ENCODE measurements at places on chromosomes 2 and 18.

DNA sequence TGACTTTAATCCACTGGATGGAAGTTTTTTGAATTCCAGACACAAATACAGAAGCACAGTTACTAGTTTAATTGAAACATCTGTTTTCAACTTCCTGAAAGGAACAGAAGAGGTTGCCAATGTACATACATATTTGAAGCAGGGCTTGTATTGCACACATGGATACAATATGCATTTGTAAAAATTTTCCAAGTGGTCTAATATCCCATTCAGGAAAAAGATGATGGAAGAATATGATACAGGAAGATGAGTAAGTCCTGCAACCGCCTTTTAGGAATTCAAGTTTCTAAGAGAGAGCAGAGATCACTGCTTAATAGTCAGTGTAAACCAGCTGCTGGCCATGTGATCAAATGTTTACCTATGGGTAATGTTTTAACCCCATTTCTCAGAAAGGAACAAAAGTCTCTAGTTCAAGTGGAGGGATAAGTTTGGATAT, 265.4 kb downstream of the TRIB2 start:
- no peak for DNase-seq

GRCh38 chr2:46146866-46147502, 150.2 kb upstream of the EPAS1 start:
- DNase-seq, result no peak

DNA sequence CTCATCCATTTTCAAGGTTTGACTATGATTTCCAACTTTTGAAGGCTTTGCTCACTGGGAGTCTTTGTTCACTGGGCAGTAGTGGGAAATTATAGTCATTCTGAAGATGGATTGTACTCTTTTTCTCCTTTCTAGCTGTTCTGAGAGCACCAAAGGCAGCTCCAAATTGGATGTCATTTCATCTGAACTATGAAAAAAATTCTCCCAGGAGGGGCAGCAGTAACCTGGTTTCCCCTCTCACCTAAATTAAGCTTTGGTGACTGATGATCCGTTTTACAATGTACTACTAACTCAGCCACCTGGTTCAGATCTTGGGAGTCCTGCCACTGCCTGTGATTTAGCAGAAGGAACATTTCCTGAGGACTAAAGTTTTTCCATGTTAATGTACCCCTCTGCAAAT, 17.6 kb downstream of the ARHGEF33 start:
- DNase-seq, result no peak

GRCh38 chr2:134758633-134759032, 39.8 kb upstream of the TMEM163 start:
- no peak for DNase-seq

GRCh38 chr2:212173756-212174510, 364.7 kb downstream of the ERBB4 start:
- no peak for DNase-seq

- no peak for DNase-seq
Observed at GRCh38 chr18:48990481-48991318, 39.9 kb upstream of the SMAD7 start.

- no peak for DNase-seq
Observed at GRCh38 chr2:218063896-218064295, 5.2 kb upstream of the RUFY4 start.

DNA sequence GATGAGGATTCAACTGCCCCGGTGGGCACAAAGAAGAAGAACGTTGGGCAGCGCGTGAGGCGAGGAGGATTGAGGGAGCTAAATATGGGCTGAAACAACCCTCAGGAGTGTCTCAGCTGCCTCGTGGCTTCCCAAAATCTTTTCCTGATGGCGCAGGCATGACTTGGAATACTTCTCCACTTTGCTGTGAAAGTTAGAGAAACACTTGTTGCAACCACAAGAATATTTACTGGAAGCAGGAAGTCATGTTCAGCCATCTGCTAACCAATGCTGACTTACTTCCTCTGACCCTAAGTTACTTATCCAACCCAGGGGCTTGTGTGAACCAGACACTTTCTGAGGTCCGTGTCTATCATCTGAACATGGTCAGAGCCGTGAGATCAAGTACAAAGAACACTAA, 148.8 kb downstream of the ARL4C start:
- no peak for DNase-seq

GRCh38 chr2:47243596-47244323, 88.7 kb upstream of the STPG4 start:
- DNase-seq, result no peak

- no peak for DNase-seq
Observed at GRCh38 chr2:186984966-186985365, 136.0 kb upstream of the ZSWIM2 start.

DNA sequence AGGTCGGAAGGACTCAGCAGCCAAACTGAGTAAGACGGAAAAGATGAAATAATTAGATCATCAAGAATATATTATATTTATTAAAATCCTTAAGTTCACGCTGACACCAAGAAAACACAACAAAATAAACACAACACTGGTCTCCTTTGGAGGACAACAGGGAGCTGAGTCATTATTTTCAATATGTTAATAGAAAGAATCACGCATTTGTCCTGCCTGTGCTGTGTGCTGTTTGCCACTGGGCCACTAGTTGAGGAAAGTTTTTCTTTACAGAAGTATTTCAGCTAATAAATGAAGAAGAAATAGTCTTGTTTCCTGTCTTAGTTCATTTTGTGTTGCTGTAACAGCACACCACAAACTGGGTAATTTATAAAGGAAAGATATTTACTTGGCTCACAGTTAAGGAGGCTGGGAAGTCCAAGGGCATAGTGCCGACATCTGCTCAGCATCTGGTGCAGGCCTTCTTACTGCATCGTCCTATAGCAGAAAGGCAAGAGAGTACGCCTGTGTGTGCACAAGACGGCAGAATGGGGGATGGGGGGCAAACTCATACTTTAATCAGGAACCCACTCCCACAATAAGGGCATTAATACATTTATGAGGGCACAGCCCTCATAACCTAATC, 88.0 kb downstream of the TCF7L1 start:
- no peak for DNase-seq

DNA sequence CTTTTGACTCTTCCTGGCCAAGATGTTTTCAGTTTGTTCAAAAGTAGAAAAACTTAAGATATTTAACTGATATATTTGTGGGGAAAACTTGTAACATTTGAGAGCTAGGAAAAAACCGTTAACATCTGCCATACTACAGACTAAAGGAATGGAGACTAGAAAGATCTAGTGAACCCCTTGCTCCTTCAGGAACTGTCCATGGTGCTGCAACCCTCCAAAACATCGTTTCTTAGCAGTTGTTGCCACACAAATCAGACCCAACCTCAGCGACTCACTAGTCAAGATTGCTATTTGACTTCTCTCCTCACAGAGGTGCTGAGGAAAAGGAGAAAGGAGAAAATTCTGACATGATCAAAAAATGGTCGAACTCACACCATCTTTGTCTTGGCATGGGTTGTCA, 393.8 kb upstream of the LYPD1 start:
- DNase-seq, result no peak

DNA sequence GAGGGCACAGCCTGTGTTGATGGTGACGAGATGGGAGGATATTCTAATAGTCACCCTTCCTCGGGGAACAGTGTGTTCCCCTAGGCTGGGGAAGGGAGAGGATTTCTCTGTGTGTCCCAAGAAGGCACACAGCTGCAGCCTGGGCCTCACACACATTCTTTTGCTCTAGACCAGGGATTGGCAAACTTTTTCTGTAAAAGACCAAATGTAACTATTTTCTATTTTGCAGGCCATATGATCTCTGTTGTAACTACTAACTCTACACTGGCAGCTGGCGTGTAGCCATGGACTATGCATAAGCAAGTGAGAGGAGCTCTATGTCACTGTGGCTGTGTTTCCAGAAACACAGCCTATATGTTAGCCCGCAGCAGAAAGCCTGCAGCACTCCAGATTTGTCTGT, 65.8 kb downstream of the ARHGAP28 start:
- no peak for DNase-seq

DNA sequence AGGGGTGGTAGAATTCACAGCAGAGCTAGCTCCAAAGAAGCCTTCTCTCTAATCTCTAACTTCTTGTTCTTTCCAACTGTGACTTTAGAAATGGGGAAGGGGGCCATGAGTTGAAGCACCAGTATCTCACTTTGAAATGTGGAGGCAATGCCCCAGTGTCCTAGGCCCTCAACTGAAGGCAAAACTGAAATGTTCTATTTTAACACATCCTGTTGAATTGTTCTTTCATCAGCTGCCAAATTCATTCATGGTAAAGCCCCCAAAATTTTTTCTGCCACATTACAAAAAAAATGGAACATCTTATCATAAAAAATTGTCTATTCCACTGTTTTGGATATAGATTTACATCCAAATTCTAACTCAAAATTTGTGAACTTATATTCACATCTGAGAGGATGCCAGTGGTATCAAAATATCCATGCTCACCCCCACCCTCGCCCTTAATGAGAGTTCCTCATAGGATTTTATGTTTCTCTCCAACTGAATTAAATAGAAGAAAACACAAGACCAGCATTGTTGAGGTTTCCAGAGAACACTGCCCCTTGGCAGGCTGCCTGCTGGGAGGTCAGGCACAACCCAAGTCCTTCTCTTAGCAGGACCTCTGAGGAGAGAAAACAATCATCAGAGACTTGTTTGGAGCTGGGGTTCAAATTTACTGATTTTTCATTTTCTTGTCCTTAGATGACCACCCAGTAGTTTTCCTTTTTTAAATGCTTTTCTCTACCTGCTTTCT, 147.4 kb upstream of the PGAP1 start:
- DNase-seq, result peak; percentile 28

DNA sequence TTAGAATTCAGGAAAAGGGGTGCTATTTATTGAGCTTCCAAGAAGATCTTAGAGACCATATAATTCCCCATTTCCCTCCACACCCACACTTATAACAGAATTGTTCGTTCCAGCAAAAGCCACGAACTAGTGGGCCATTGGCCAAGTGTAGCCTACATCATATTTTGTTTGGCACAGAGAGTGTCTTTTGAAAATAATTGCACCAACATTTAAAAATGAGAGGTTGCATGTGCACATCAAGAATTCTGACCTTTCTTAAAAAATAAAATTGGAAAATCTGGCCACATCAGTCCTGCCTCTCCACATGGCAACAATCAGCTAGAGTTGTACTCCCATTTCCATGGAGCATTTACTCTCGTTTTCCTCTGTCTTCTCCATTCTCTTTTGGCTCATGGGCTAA, 655.5 kb upstream of the FANCL start:
- no peak for DNase-seq

DNA sequence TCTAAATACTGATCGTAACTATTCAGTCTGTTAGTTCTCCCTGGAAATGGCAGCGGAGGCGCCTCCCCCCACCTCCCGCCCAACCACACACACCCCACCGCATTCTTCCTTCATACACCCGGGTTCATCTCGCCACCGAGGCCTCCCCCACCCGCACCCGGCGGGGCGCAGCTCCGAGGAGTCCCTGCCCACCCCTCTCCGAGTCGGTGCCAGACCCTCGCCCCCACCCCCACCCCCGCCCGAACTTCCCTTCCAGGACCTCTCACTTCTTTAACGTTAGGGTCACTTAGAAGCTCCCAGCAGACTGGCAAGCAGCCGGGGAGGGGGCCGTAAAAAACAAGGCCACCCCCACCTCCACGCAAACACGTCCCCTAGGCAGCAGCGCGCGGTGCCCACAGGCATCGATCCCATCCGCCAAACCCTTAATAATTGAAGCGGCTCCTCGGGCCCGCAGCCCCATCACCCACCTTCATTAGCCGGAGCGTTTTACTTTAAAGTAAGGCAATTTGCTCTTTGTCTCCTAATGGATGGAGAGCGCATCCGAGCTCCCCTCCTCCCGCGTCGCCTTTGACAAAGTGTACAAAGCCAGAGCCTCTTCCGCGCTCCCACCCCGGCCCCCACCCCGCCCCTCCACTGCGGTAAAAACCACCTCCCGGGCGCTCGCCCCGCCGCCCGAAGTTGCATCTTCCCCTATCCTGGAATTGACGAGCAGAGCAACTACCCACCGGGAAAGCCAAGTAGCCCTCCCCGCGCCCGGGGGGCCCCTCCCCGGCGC, 624 bp downstream of the ZNF516 start:
- DNase-seq, result no peak

- no peak for DNase-seq
Observed at GRCh38 chr2:28296904-28297303, 95.8 kb upstream of the FOSL2 start.

DNA sequence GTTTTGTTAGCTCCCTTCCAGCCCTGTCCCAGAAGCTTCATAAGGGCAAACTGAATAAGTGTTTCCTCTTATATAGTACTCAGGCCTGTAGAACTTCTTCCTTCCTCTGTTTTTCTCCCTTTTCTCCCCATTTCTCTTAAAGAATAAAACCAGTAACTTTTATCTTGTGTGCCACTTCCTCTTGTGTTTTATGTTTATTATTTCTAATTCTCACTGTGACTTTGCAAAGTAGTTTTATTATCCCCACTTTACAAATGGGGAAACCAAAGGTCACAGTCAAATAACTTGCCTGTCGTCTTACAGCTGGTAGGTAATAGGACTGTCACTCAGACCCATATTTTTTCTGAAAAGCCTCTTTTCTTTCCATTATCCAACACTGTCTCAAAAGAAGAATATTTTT, 42.4 kb downstream of the RBBP8 start:
- DNase-seq, result no peak

DNA sequence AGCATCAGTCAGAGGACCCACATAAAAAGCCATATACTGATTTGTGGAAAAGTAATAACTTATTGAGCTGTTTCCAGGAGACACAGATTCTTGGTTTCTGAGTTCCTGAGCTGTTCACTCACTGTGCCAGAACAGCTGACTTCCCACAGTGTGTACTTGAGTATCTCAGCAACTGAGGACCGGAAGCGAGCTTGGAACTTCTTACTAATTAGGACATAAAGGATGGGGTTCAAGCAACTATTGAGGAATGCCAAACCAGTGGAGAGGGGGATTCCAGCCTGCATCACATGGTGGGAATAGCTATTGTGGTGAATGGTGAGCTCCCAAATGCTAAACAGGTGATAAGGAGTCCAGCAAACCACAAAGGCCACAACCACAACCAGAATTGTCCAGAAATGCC, 16.4 kb downstream of the EEF1B2 start:
- DNase-seq, result no peak

GRCh38 chr18:62730941-62731340, 15.6 kb downstream of the PHLPP1 start:
- no peak for DNase-seq

- DNase-seq, result no peak
Observed at GRCh38 chr18:9568186-9568585, 46.2 kb downstream of the PPP4R1 start.

DNA sequence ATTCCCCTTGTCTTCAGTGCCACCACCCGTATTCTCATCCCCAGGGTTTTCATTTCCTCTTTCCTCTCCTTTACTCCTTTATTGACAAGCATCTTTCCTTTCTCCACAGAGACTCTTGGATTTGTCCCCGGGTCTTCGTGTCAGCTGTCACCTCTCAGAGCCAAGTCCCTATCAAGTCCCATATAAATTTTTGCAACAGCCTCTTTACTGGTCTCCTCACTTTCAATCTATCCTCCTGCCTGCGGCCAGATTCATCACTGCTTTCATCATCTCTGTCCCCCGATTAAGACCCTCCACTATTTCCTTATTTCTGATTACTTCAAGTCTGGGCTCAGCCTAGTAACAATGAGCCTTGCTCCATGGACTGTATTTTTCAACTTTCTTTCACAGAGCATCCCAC, 113.8 kb downstream of the CTAGE1 start:
- DNase-seq, result no peak

Data from substantia nigra (tissue), 51 donors.